ENCODE measurements at places on chromosomes 7 and 10. TPM values are rescaled to one million over a fixed set of nuclear protein-coding genes. Genes with fewer than 3 reads are reported as not detected.

ZNF853 gene
- total RNA-seq: 12.7 TPM

C10orf67 gene
- not detected for total RNA-seq

- H3K36me3 ChIP-seq: no peaks in the 10 kb centered on the region
- no peaks in the 10 kb centered on the region for H3K4me1 ChIP-seq
- H3K27me3 ChIP-seq: no peaks in the 10 kb centered on the region
Measured at GRCh38 chr7:151883857-151884256, 6.9 kb upstream of the PRKAG2 start.

DNA sequence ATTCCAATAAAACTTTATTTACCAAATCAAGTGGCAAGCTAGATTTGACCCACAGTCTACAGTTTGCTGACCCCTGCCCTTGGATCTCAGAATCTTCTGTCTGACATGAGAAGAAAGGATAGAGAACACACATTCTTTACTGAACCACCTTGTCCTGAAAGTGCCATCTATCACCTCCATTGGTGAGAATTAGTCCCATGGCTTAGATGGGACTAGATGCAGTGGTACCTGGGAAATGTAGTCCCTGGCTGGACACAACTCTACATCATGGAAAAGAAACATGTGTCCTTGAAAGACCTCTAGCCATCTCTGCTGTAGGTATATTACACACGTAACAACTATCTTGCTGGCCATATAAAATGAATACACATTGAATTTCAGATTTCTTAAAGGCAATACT, 336.2 kb downstream of the LHFPL3 start:
- no peak for DNase-seq
- H3K27me3 ChIP-seq: no peaks in the 10 kb centered on the region
- H3K4me3 ChIP-seq: no peak overlapping the region
- H3K4me1 ChIP-seq: no peaks in the 10 kb centered on the region
- H3K27ac ChIP-seq: no peak overlapping the region

DNA sequence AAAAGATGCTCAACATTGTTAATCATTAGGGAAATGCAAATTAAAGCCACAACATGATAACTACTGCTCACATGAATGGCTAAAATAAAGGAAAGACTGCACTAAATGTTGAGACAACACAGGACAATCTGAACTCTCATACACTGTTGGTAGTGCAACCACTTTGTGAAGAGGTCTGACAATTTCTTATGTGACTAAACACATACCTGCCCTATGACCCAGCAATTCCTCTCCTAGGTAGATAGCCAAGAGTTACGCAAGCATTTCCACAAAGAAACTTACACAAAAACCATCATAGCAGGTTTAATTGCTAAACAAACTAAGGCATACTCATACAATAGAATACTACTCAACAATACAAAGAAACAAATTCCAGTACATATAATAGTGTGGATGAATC, 41.8 kb upstream of the HERPUD2 start:
- H3K4me3 ChIP-seq: no peak overlapping the region
- H3K27me3 ChIP-seq: no peaks in the 10 kb centered on the region
- no peaks in the 10 kb centered on the region for H3K4me1 ChIP-seq
- DNase-seq: no peak
- no peaks in the 10 kb centered on the region for H3K36me3 ChIP-seq

DNA sequence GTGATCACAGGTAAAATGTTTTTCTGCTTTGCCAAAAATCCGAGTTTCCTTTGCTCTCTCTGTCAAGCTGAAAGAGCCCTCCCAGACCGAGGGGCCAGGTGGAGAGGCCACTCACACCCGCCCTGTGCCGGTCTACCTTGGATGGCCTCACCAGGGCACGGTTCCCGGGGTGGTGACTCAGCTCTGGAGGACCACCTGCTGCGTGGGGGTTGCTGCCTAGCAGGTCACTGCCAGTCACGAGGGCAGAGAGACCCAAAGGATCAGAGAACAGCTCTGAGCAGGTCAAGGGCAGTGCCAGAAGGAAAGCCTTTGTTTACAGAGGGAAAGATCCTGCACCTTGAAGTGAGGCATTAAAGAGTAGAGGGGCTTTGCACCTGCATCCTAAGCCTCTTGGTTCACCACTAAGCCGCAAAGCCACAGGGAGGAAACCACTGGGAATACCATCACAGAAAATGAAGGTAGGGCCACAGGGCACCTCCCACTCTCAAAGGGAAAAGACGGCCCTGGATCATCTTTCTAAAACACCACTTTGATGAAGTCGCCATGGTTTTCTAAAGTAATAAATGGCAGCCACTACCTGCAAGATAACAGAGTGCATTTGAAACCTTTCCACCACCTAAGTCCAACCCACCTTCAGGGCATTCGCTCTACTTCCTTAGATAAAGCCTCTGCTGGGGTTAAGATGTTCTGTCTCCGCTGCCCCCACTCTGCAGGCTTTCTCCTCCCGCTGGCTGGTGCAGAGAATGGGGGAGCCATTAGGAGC, 160.3 kb upstream of the KLF14 start:
- DNase-seq: no peak
- peak overlapping the region; percentile 88 for H3K27ac ChIP-seq

DNA sequence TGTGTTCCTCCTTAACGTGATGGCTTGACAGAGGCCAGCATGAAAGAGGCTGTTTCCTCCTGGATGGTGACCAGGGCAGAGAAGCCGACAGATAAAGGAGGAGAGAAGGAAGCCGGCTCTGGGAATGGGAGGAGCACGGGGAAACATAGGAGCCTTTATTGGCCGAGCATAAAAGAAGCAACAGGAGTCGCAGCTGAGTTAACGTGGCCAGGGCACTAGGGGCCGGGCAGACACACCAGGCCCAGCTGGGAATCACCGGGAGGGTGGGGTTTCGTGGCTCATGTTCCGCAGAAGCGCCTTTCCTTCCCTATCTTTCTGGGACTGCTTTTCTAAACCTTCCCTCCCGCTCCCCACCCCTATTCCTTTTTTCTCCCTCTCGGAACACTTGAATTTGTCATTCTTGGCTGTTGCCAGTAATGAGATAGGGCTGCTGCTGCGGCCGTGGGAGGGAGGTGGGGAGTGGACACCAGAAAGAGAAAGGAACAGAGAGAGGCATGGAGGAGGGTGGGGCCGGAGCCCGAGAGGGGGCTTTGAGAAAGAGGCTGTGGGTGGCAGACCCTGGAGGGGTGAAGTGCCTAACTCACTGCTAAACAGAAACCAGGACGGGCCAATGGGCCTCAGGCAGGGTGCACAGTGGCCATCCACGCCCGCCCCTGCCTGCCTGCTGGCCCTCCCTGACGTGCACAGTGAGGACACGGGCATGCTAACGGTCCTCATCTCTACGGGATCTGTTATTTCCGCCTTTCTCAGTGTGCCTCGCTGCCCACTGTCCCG, 65.2 kb downstream of the COL13A1 start:
- no peaks in the 10 kb centered on the region for H3K27me3 ChIP-seq
- peak overlapping the region; percentile 61 for H3K4me3 ChIP-seq
- no peak for DNase-seq
- H3K36me3 ChIP-seq: no peaks in the 10 kb centered on the region
- peak overlapping the region; percentile 42 for H3K27ac ChIP-seq
- H3K4me1 ChIP-seq: peaks cover 22% of the 10 kb centered on the region

Data from thoracic aorta (tissue), 2 donors.